Ascending aorta (tissue), 2 donors: ENCODE measurements at places on chromosomes 5 and 9. TPM values are rescaled to one million over a fixed set of nuclear protein-coding genes. Genes with fewer than 3 reads are reported as not detected.

DNA sequence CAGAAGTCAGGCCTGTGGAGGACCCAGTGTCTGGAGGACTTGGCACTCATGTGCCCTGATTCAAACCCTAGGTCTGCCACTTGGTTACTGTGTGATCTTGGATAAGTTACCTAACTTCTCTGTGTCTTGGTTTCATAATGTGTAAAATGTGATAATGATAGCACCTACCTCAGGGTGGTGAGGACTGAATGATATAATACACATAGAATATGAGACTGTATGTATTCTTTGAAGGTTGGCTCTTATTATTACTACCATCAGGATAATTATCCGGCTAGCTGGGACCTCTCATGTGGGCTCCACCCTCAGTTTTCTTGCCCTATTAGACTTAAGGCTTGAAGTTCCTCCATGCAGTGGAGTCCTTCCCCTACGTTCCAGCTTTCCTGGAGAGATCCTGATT, 172.2 kb downstream of the COL23A1 start:
- no peak overlapping the region for H3K27ac ChIP-seq
- no peak for DNase-seq
- H3K4me3 ChIP-seq, result no peak overlapping the region
- no peaks in the 10 kb centered on the region for H3K27me3 ChIP-seq
- H3K4me1 ChIP-seq, result no peaks in the 10 kb centered on the region

GRCh38 chr5:116658141-116658540, 83.5 kb upstream of the SEMA6A start:
- H3K4me3 ChIP-seq, result no peak overlapping the region
- DNase-seq, result no peak
- H3K4me1 ChIP-seq, result no peaks in the 10 kb centered on the region
- no peaks in the 10 kb centered on the region for H3K36me3 ChIP-seq
- no peaks in the 10 kb centered on the region for H3K27me3 ChIP-seq

DNA sequence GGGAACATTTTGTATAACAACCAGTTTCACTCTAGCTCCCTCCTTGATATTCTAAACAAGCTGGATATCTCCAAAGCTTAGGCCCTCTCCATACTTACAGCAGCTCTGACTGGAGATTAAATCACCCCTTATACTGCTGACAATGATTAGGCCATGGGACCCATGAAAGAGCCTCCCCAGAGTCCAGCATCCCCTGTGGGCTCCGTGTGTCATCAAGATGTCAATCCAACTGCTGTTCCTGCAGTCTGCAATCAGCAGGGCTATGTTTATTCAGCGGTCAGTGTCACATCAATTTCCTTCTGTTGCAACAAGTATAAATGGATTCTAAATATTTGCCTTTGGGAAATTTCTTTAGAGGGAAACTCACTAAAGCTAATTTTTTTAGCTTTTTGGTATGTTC, 26.6 kb downstream of the PCDHAC2 start:
- no peaks in the 10 kb centered on the region for H3K36me3 ChIP-seq
- H3K27ac ChIP-seq, result no peak overlapping the region
- DNase-seq, result no peak
- H3K4me3 ChIP-seq, result no peak overlapping the region

DNA sequence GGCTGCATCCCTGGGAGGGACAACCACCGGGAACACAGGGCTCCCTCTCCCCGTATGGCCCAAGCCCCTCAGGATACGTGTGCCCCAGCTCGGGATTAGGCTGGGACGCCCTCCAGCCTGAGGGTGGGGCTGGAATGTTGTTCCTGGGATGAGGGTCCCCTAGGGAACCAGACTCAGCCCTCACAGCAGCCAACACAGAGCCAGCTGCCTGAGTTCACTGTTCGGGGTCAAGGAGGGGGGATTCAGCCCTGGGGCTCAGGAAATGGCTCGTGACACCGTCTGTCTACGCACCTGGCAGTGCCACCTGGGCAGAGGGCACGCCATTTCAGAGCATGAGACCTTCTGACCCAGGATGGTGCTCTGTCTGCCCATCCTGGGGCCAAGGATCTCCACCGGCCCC, 8.9 kb downstream of the RNF44 start:
- no peak overlapping the region for H3K4me3 ChIP-seq
- DNase-seq, result no peak
- H3K4me1 ChIP-seq, result no peaks in the 10 kb centered on the region
- H3K36me3 ChIP-seq, result peaks cover 55% of the 10 kb centered on the region
- no peak overlapping the region for H3K27ac ChIP-seq
- no peaks in the 10 kb centered on the region for H3K27me3 ChIP-seq

DNA sequence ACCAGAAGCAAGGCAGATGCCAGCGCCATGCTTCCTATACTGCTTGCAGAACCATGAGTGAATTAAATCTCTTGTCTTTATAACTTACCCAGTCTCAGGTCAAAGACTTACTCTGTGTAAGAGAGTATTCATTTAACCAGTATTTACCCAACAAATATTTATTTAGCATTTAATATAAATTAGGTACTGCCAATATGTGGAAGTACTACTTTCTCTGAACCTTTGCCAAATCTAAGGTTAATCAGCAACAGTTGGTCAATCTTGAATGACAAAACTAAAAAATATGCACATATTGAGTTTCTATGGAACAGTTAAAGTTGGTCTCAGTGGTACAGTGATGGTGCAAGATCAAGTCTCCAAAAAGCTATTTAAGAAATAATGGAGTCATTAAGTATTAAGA, 155.9 kb upstream of the CCNG1 start:
- H3K4me3 ChIP-seq, result no peak overlapping the region
- H3K36me3 ChIP-seq, result no peaks in the 10 kb centered on the region
- H3K27ac ChIP-seq, result no peak overlapping the region
- no peaks in the 10 kb centered on the region for H3K27me3 ChIP-seq
- DNase-seq, result no peak

GRCh38 chr9:113154946-113155345, 4.1 kb downstream of the SLC31A2 start:
- H3K36me3 ChIP-seq, result peaks cover 7% of the 10 kb centered on the region
- no peaks in the 10 kb centered on the region for H3K4me1 ChIP-seq
- H3K27ac ChIP-seq, result no peak overlapping the region
- no peak for DNase-seq
- no peaks in the 10 kb centered on the region for H3K27me3 ChIP-seq

DNA sequence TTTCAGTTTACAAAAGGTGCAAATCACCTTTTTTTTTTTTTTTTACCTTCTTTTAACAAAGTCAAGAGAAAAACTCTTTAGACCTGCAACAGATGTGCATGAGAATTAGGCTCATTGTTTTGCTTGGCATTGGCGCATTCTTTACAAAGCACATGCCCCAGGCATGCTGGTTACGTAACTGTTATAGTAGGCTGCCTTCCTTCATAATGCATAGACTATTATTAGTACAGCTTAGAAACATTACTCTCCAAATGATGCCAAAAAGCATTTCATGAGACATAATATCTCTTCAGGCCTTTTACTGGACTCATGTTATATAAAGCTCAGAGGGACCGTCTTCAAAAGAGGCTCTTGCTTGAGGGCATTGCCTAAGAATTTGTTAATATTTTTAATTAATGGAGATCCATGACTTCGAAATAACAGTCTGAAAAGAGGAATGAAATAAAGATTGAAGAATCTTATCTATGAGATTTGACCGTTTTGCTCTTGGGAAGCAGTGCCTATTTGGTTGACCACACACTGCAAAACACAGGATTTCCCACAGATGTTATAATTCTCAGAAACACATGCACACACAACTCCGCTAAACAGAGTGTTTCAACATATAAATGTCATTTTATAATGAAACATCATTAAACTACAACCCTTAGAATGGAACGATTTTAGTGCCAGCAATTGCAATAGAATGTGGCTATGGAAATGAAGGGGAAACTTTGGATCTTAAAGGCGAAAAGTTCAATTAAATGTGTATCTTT, 478.7 kb downstream of the PRR16 start:
- no peaks in the 10 kb centered on the region for H3K4me1 ChIP-seq
- no peaks in the 10 kb centered on the region for H3K27me3 ChIP-seq
- H3K36me3 ChIP-seq, result no peaks in the 10 kb centered on the region
- H3K4me3 ChIP-seq, result no peak overlapping the region
- no peak overlapping the region for H3K27ac ChIP-seq

Gene CEL
- not detected for total RNA-seq

Gene NUDT12
- total RNA-seq, result 6.3 TPM

Gene PPP6C
- total RNA-seq, result 33.8 TPM

Gene FSTL4
- total RNA-seq, result 0.11 TPM

Gene PCDHB10
- total RNA-seq, result 0.21 TPM

Gene PRDM12
- total RNA-seq, result not detected

Gene STARD4
- total RNA-seq, result 1.5 TPM

Gene UBE2QL1
- 0.85 TPM for total RNA-seq
